Esophagus squamous epithelium (tissue), 5 donors: ENCODE measurements at places on chromosomes 1 and 21. TPM values are rescaled to one million over a fixed set of nuclear protein-coding genes. Genes with fewer than 3 reads are reported as not detected.

GRCh38 chr1:27418326-27419185 is 26.1 kb downstream of the GPR3 start:
- H3K27ac ChIP-seq, result peak overlapping the region; percentile 84
- H3K4me1 ChIP-seq, result peaks cover 19% of the 10 kb centered on the region

S100A11 gene
- total RNA-seq, result 1,508 TPM

DNA sequence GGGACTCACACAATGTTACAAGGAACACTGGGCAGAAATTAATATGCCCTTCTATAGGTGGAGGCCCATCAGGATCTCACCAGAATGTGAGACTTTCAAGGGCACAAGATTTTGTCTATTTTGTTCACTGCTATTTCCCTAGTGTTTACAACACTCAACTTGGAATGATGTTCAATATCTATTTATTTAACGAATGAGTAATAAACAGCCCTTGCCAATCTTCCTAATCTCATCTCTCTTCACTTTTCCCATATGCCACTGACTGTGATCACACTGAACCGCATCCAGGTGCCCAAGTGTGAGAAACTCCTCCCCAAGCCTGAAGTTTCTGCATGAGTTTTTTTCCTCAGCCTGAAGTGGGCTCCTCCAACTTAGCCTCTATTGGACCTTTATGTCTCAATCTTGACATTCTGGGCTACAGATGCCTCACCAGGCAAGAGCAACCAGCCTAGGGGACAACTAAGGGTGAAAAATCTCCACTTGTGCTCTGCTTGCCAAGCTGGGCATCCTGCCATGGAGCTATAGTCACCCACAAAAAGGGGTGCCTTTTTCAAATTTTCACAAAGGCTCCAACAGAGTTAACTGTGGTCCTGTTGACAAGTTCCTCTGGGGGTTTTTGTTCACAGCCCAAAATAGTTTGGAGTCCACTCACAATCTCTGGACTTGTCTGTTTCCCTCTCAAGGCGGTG is 105.6 kb downstream of the PLPP3 start:
- DNase-seq, result no peak
- H3K27me3 ChIP-seq, result no peaks in the 10 kb centered on the region
- H3K4me1 ChIP-seq, result peaks cover 16% of the 10 kb centered on the region
- H3K4me3 ChIP-seq, result no peak overlapping the region
- H3K36me3 ChIP-seq, result no peaks in the 10 kb centered on the region

GRCh38 chr21:28294051-28294450 is 698.6 kb downstream of the LTN1 start:
- no peaks in the 10 kb centered on the region for H3K36me3 ChIP-seq
- H3K27ac ChIP-seq, result no peak overlapping the region
- no peaks in the 10 kb centered on the region for H3K27me3 ChIP-seq

NBPF1 gene
- total RNA-seq, result 11.4 TPM

DNA sequence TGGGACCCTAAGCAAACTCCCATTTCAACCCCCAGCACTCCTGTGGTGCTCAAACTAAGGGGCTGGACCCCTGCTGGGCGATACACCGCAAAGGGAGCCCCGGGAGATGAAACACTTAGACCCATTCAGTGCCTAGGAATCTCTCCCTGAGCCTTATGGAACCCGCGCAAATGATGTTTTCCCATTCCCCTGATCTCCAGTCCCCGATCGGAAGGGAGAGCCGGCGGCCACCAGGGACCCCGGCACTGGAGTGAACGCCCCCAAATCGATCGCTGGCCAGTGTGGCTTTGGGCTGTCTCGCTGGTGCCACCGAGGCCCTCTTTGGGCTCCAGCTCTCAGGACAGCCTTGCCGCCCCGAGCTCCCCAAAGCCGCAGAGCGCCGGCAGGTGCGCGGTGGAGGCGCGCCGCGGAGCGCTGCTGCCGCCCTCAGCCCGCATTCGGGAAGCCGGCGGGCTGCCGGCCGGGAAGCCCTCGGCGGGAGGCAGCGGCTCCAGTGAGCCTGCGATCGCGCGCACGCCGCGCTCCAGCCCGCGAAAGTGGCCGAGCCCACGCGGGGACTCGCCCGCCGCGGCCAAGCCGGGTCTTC is 1.1 kb downstream of the PLXNA2 start:
- H3K36me3 ChIP-seq, result no peaks in the 10 kb centered on the region
- peak overlapping the region; percentile 88 for H3K4me3 ChIP-seq
- no peaks in the 10 kb centered on the region for H3K27me3 ChIP-seq
- no peak for DNase-seq

DNA sequence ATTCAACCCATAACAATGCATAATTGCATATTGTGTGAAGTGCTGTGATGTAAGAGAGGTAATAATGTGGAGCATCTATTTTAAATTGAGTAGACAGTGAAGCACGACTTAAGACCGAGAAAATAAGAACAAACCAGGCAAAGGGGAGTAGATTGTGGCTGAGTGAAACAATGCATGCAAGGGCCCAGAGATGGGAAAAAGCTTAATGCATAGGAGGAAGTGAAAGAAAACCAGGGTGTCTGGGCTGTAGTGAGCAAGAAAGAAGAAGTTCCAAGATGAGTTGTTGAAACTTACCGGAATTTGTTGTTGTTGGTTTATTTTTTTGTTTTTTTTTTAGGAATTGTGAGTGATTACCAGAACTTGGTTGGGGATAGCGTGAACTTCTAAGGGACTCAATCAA is 104.7 kb downstream of the SNX7 start:
- H3K27ac ChIP-seq, result no peak overlapping the region
- no peak for DNase-seq
- H3K4me3 ChIP-seq, result no peak overlapping the region
- H3K27me3 ChIP-seq, result no peaks in the 10 kb centered on the region
- no peaks in the 10 kb centered on the region for H3K36me3 ChIP-seq
